ENCODE measurements at places on chromosomes 13 and 19.

GRCh38 chr19:41456342-41456918 lies 13.5 kb downstream of the ERICH4 start:
- DNase-seq, result no peak

DNA sequence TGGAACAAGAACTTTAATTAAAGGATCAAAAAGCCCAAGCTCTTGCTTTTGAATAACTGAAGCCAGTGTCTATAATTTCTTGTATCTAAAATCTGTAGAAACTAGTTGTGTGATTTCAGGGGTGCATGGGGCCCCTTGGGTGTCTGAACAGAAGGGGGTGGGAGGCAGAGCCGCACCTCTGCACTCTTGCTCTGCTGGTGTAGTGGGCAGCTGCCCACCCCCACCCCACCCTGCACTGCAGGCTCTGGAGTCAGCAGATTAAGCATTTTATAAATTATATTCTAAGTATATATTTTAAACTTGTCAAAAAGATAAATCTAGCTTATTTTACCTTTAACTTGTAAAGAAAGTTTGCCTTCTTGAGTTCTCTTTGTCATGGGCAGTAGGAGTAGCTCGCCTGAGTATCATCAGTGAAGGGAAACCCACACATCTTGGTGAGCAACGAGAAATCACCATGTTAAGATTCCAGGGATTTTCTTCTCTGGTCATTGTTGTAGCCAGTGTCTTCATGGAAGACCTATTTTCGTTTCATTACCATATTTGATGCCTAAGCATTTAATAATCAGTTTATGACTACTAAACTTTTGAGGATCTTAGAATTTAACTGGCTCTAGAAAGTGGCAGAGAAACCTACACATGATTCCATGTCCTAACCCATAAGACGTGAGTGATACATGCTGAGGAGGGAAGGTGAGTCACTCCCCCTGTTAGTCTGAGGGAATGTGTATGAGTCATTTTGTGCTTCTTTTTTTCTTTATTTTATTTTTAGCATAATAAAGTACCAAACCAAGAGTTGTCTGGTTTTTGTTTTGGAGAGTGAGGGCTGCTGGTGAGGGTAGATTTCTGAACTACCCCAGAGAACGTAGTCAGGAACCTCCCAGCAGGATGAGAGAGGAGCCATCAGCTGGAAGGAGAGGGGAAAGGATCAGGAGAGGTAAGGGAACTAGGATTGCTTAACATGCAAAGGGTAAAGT lies 7.7 kb downstream of the UBE2L5 start:
- DNase-seq, result peak; percentile 50

- DNase-seq, result no peak
Observed at GRCh38 chr13:40549500-40550094, 116.8 kb downstream of the FOXO1 start.

DNA sequence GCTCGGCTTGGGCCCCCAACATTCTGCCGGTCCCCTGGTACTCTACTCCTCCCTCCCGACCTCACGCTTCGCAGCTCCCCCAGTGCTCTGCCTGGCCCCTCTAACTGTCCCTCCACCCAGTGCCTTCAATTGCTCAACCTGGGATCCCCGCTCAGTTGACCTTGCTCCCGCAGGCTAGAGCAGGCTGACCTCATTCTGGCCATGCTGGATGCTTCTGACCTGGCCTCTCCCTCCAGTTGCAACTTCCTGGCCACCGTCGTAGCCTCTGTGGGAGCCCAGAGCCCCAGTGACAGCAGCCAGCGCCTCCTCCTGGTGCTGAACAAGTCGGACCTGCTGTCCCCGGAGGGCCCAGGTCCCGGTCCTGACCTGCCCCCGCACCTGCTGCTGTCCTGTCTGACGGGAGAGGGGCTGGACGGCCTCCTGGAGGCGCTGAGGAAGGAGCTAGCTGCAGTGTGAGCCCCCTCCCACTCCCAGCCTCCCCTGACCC lies 3.6 kb downstream of the GTPBP3 start:
- DNase-seq, result no peak

DNA sequence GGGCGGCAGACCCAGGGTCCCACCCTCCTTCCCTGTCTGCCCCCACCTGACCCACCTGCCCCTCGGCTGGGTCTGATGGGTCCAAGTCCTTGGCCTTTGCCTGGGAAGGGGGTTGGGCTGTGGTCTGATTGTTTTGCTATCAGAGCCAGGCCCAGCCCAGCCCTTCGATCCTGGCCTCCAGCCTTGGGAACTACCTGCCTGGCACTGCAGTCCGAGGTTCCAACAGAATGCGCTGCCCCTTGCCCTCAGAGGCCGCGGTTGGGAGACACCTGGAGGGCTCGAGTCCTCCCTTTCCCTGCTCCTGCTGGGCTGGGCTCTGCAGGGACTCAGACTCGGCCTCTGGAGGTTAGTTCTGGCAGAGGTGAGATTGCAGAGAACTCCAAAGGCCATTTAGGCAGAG lies 1.6 kb downstream of the CCL25 start:
- no peak for DNase-seq

DNA sequence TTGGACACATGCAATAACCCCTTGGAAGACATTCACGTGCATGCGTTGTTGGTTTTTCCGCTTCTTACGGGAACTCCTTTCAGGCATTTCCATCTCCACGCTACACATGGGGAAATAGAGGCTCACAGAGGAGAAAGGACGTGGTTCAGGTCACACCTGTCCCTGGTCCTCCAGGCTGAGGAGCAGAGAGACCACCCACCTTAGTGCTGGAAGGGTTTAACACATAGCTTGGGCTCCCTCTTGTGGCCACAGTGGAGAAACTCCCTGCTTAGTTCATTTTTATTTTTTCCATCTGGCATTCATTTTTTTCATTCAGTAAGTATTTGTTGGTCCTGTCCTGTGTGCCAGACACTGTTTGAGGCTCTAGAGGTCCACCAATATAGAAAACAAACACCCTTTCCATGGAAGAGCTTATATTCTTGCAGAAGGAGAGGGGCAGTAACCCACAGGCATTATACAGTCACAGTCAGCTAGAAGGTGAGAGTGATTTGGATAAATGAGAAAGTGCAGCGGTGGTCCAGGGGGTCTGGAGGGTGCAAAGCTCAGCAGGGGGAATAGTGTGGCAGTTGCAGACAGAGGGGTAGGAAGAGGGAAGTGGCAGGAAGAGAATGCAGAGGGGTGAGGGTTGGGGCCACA lies 24.2 kb upstream of the TTYH1 start:
- DNase-seq, result peak; percentile 42

GRCh38 chr13:87147076-87147475 lies 524.1 kb upstream of the SLITRK5 start:
- no peak for DNase-seq

- DNase-seq, result no peak
Observed at GRCh38 chr19:5947435-5947834, 30.5 kb downstream of the RANBP3 start.

GRCh38 chr19:41616792-41617621 lies 9.9 kb downstream of the CEACAM4 start:
- DNase-seq, result no peak
